ENCODE measurements at places on chromosomes 4 and X.
A peak's percentile ranks its signal among the peaks of the same experiment; 100 is the strongest.

- DNase-seq: no peak
Measured at GRCh38 chr4:76546759-76547742, 112.0 kb downstream of the SHROOM3 start.

- no peak for DNase-seq
Measured at GRCh38 chrX:68830419-68831404, 1.9 kb downstream of the EFNB1 start.

GRCh38 chrX:70664726-70665125 is 220.1 kb downstream of the DLG3 start:
- peak; percentile 2 for DNase-seq

- no peak for DNase-seq
Measured at GRCh38 chr4:83605744-83606172, 69.8 kb downstream of the GPAT3 start.

DNA sequence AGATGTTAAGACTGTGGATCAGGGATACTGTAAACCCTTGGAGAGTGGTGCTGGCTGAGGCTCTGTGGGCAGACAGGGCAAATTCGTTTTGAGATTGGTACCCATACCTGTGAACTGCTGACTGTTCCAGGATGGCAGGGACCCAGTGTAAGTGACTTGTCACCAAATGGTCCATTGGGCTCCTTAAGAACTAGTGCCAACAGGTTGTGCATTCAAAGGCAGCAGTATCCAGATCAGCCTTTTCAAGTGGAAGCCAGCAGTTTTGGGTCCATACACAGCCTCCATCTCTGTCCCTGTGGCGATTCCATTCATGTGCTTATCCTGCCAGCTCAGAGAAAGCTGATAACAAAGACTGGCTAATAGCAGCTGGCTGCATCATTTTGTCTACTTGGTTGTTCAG is 84.0 kb upstream of the SCOC start:
- no peak for DNase-seq

GRCh38 chr4:8510611-8511285 is 69.4 kb upstream of the GPR78 start:
- no peak for DNase-seq

GRCh38 chr4:112411781-112412550 is 104.0 kb downstream of the NEUROG2 start:
- DNase-seq: no peak

GRCh38 chrX:15471028-15471427 is 22.1 kb downstream of the PIR start:
- peak; percentile 43 for DNase-seq

GRCh38 chrX:19709812-19710518 is 177.4 kb downstream of the SH3KBP1 start:
- no peak for DNase-seq

- no peak for DNase-seq
Measured at GRCh38 chrX:25701876-25702275, 436.3 kb upstream of the MAGEB18 start.

All from NCI-H1694 (cell line).